ENCODE measurements at places on chromosomes 4 and X.

GRCh38 chr4:808860-809570 is 16.9 kb downstream of the CPLX1 start:
- DNase-seq: no peak

- DNase-seq: no peak
Measured at GRCh38 chrX:12949927-12950656, 24.8 kb upstream of the TMSB4X start.

GRCh38 chr4:76879731-76880364 is 18.1 kb downstream of the SOWAHB start:
- no peak for DNase-seq

DNA sequence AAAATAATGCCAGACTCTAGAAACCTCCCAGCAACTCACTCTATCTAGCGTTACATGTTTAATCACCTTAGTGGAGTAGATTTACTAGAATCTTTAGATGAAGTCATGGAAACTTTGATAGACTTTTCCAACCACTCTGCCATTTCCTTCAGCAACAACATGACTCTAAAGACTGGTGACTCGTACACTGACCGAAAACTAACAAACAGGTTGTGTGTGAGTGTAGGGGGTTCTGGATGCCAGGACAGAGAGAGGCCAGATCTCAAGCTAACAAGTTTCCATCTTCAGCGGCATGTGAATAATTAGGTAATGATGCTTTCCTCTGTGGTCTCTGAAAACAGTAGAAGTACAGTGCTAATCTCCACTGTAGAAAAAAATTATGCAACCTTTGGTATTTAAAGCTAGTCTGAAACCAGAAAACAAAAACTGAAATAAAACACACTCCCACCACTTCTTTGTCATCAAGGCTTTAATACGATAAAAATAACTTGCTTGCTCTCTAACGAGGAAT is 286.4 kb downstream of the PRDM5 start:
- no peak for DNase-seq

- DNase-seq: no peak
Measured at GRCh38 chr4:5079581-5079980, 28.3 kb downstream of the STK32B start.

GRCh38 chrX:1165535-1166196 is 46.8 kb downstream of the CRLF2 start:
- DNase-seq: no peak
